Left forelimb (tissue), 1 donor: ENCODE measurements at places on chromosomes 2 and 18.

GRCh38 chr2:199704358-199705238 is 146.4 kb downstream of the FTCDNL1 start:
- DNase-seq, result no peak

DNA sequence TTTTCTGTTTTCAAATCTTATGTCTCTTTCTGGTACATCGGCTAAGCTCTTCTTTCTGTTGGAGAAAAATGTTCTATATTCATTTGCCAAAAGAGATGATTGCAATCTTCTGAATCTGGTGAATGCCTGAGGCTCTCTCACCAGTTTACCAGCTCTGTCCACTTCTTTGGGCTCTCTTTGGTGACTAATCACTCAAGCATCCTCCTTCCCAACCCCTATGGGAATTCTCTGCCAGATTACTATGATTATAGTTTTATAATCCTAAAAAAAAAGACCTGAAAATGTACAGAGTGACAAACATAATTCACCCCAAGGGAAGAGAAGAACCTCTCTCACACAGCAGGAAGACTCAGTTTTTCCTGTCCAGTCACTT is 187.3 kb downstream of the CAMKMT start:
- DNase-seq, result no peak

DNA sequence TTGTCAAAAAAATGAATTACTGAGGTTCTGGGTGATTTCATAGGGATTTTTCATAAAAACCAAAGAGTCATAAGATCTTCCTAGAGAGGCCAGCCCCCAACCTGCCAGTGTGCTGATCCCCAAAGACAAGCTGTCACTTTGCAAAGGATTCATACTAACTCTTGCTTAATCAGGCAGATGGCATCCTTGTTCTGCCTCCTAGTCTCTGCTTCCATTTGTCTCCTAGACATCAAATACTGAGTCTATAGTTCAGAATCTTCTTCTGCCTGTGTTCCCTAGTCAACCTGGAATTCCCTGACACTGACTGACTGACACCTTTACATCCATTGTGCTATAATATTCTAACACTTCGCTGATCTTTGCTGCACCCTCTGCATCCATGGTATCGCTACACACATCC is 84.9 kb downstream of the SLC8A1 start:
- no peak for DNase-seq

- no peak for DNase-seq
Observed at GRCh38 chr2:197938555-197938954, 134.2 kb downstream of the PLCL1 start.

GRCh38 chr2:71849111-71849510 is 298.6 kb downstream of the CYP26B1 start:
- DNase-seq, result no peak

DNA sequence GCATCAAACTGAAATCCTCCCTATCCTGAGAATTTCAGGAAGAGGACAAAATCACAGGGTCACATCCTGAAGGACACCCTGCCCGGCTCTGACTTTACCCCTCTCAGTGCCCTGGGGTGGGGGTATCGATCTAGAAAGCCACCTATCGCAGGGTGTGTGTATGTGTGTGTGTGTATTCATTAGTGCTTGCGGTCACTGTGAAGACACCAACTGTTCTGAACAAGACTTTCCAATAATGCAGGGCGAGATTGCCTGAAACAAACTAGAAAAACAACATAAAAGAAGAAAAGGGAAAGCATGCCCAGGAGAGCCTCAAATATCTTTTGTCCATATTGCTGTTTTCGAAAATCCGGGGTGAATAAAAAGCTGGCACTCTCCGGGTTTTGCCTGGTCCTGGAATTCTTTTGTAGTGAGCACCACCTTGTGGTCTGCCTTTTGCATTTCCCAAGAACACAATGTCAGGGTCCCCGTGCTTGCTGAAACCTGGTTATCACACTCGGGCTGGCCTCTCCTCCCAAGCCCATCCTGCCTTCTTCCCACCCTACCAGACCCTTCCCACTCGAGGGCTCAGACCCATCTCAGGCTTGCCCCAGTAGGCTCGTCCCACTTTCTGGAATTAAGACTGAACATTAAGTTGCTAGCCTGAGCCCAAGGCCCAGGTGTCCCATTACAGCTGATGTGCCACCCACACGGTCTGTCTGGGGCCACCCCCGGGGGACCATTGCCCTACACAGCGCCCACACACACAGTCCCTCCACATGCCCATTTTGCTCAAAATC is 25.0 kb upstream of the COPS8 start:
- DNase-seq, result no peak

- no peak for DNase-seq
Observed at GRCh38 chr2:150475479-150476250, 11.8 kb downstream of the RND3 start.
